COLO829 (cell line): ENCODE measurements at places on chromosomes 12 and 14.
A peak's percentile ranks its signal among the peaks of the same experiment; 100 is the strongest.

DNA sequence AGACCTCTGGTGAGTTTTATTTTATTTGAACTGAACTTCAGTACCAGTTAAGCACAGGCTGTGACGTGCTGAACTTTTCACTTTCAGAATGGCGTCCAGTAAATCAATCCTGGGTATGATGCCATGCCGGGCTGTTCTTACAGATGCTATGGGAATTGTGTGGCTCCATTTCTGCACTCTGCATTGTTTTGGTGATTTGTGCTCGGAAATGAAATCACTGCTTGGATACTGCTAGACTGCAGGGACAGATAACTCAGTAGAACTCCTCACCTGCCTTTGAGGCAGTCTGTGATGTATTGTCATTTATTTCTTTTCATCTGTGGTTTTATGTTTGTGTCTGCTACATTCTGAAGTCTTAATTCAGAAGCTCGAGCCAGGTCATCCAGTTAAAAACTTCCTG is 172.7 kb downstream of the PTPN11 start:
- no peak for DNase-seq

GRCh38 chr12:69932676-69933552 is 107.9 kb downstream of the MYRFL start:
- DNase-seq = no peak

DNA sequence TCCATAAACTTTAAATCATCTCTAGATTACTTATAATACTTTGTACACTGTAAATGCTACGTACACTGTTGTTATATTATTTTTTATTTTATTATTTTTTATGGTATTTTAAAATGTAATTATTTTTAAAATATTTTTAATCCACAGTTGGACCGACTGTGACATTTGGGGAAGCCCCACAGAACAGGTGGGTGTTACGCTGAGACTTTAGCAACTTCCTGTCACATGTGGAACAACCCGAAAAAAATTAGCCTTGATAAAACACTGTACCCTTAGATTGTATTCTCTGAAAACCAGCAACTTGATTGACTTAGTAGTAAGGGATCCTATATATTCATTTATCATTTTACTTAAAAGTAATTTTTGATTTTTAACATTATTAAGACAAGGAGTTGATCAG is 1755.7 kb upstream of the SEL1L start:
- DNase-seq = no peak

GRCh38 chr14:42994051-42994736 is 1387.5 kb downstream of the LRFN5 start:
- DNase-seq = no peak

- peak; percentile 69 for DNase-seq
Measured at GRCh38 chr12:122123051-122123760, 44.6 kb downstream of the MLXIP start.

GRCh38 chr12:95386051-95386450 is 87.9 kb upstream of the METAP2 start:
- no peak for DNase-seq

- no peak for DNase-seq
Measured at GRCh38 chr12:89183985-89184435, 168.3 kb downstream of the DUSP6 start.

- no peak for DNase-seq
Measured at GRCh38 chr12:125217308-125217707, 152.1 kb downstream of the AACS start.

DNA sequence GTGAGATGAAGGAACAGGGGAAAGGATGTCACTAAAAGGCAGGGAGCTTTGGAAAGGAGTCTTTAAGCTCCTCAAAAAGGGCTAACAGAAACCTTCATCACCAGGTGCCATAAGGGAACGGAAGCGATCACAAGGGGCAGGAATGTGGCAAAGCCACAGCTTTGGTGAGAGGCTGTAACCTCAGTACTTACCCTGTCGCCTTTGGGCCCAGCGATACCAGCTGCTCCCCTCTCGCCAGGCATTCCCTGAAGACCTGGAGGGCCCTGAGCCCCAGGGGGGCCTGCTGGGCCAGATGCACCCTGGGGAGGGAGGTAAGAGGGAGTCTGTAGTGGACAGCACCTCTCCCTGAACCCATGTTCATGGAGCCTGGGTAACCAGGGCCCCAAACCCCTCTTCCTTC is 18.9 kb downstream of the TMEM106C start:
- DNase-seq = no peak

DNA sequence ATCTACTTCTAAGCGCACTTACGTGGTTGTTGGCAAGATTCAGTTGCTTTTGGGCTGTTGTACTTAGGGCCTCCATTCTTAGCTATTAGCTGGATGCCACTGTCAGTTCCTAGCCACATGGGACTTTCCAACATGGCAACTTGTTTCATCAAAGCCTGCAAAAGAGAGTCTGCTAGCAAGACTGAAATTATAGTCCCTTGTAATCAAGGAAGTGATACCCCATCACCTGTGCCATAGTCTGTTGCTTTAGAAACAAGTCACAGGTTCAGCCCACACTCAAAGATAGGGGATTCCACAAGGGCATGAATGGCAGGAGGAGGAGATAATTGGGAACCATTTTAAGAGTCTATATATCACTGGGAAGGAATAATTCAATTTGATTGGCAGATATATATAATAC is 27.1 kb upstream of the SLC17A8 start:
- DNase-seq = no peak

- DNase-seq = peak; percentile 86
Measured at GRCh38 chr14:64569138-64569631, 19.4 kb downstream of the PPP1R36 start.

DNA sequence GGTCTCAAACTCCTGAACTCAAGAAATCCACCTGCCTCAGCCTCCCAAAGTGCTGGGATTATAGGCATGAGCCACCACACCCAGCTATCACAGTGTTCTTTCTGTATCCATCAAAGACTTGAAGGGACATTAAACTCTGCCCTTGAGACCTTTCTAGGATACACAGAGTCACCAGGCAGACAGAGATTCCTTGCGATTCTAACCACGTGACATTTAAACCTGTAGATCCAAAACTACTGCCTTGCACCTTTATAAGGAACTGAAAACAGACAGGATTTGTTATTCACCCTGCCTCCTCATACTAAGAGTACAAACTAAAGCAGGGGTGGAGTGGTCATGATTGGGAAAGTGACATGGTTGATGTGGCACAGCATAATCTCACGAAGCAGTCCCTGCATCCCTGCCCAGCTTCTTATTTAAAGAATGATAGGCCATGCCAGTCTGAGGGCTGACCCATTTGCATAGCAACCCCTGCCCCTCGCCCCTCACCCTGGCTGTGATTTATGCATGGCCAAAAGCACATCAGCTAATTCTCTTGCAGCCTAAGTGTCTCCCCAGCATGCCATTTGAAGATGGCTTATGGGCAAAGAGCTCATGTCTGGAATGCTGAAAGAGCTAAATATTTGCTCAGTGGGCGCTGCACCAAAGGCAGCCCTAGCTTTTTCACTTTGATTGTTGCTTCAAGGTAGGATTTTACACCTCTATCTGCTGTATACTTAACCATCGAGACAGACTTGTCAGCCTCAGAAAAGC is 43.2 kb upstream of the MYBPC1 start:
- DNase-seq = no peak

DNA sequence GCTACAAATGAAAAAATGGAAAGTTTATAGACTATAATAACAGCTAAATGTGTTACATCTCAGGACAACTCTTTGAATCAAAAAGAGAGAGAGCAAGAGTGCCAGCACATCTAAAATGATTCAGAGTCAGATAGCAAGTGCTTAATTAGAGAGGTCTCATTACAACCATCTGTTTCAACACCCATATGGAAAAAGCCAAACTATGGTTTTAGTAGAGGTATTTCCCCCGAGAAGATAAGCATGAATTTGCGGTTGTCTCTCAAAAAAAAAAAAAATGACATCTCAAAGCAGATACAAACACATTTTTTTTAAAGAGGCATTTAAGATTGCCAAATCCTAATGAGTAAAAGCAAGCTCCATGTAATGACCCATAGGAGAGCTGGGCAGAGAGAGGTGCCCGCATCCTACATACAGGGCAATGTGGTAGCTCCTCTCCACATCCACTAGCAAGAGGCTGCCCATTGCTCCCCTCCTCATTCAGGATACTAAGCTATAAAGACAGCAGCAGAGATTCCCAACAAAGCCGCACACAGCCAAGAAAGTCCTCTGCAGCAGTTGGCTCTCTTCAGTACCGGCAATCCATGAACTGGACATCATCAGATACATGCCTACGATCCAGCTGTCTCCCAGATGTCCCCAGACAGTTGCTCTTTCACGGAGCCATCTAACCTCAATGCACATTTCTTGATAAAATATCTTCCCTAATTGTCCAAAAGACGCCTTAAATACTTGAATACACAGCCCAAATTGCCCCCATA is 100.4 kb downstream of the EFCAB11 start:
- DNase-seq = no peak

DNA sequence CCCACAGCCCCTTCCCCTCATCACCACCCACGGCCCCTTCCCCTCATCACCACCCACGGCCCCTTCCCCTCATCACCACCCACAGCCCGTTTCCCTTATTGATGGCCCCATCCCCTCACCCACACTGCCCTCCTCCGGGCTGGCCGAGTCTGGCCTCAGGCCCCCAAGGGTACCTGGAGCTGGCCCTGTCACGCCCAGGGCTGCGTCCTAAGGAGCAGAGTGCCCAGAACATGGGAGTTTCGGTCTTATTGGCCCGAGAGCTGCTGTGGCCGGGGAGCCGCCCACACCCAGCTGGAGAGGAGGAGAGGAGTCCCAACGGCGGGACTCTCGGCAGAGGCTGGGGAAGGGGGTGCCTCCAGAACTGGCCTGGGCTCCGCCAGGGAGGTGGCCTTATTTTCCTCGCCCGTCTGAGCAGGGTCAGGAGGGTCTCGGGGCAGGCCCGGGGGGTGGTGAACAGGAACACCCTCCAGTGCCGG is 182.3 kb downstream of the KIF26A start:
- no peak for DNase-seq
